NCI-H1436 treated with DMSO at 0.1 percent for 48 hours (cell line): ENCODE measurements at places on chromosomes 1 and 21.

DNA sequence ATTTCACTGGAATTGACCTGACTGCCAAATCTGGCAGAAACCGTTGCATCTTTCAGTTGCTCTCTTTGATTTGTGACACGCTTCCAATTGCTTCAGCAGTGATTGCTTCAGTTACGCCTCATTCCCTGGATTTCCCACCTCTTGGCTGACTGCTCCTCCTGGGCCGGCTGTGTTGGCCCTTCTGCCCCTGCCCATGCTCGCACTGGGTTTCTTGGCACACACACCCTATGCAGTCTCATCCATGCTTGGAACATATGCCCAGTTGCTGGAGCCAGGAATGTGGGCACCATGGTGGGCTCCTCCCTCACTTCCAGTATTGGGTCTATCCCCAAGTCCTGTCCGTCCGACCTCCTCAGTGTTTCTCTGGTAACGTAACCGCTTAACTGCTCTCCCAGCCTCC lies 2.2 kb upstream of the ZBTB21 start:
- no peak for DNase-seq

- DNase-seq = no peak
These were observed 18.7 kb downstream of the MIER1 start for GRCh38 chr1:66943361-66943969.

- DNase-seq = no peak
These were observed 198.8 kb upstream of the C8B start for GRCh38 chr1:57164584-57164983.

GRCh38 chr1:211886551-211886950 lies 56.0 kb upstream of the LPGAT1 start:
- DNase-seq = no peak

DNA sequence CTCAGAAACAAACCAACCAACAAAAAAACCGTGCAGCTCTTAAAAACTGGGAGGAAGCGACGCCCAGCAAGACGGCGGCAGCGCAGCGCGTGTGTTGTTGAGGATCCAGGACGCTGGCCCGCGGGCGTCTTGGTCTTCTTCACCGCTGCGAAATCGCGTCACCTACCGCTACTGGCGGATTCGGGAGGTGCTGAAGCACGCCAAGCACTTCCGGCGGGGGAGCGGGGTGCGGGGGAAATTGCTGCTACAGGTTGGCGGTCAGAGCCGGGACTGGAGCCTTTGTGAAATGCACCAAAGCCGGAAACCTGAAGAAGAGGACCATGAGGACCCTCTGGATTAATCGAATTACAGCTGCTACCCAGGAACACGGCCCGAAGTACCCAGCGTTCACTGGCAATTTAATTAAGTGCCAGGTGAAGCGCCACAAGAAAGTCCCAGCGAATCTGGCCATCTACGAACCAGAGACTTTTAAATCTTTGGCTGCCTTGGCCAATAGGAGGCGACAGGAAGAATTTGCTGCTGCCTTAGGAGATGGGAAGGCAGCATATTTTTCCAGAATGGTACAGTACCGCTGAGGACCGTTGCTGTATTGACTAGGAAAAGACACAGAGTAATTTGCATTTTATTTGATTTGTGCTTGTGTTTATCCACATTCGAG lies 11.9 kb upstream of the RIPPLY3 start:
- DNase-seq = no peak

DNA sequence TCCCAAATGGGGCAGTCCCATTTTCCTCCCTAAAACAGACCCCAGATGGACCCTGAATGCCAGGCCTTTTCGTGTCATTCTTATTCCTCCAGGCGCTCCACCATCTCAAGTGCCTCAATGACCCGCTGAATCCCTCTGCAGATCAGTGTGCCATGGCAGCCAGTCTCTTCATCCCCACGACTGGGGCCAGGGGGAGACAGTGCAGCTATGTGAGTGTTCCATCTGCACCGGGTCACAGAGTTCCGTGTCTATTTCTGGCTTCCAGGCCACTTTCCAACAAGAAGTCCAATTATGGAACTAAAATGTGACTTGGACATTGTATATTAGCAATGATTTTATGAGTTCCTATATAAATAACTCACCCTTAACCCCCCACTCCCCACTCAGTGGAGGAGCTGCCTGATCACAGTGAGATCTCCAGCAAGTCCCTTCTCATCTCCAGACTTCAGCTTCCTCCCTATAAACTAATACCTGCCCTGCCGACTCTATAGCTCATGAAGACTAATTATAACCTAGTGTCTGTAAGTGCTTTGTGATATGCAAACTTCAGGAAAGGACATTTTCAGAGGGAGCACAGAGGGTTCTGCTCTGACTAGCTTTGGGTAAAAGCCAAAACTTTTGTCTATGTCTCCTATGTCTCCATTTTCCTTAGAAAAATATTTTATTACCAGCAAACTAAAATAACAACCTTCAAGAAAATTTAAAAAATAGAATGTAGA lies 56.3 kb upstream of the NFASC start:
- no peak for DNase-seq

- no peak for DNase-seq
These were observed 197.7 kb upstream of the POU3F1 start for GRCh38 chr1:38244218-38244845.

DNA sequence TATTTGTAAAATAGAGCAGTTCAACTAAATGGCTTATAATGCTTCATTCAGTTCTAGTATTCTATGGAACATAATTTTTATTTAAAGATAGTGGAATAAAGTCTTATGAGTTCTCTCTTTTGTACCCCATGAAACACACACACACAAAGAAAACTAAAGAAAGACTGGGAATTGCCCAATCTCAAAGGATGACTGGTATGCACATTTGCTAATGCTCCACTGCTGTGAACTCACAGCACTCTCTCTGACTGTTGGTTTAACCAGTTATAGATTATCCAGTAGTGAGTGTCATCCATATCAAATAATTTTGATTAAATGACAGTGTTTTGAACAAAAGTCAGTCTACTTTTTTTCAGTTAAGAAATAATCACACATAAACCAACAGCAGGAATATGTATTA lies 1082.4 kb upstream of the B3GALT2 start:
- no peak for DNase-seq

- DNase-seq = no peak
These were observed 344.2 kb upstream of the KAZN start for GRCh38 chr1:14254251-14254650.

GRCh38 chr1:158290321-158290844 lies 660 bp downstream of the CD1C start:
- DNase-seq = no peak

GRCh38 chr1:16628361-16629111 lies 15.2 kb upstream of the NBPF1 start:
- no peak for DNase-seq

- no peak for DNase-seq
These were observed 28.9 kb downstream of the LEPR start for GRCh38 chr1:65449214-65449823.

- no peak for DNase-seq
These were observed 15.6 kb upstream of the CHIA start for GRCh38 chr1:111275079-111275478.

DNA sequence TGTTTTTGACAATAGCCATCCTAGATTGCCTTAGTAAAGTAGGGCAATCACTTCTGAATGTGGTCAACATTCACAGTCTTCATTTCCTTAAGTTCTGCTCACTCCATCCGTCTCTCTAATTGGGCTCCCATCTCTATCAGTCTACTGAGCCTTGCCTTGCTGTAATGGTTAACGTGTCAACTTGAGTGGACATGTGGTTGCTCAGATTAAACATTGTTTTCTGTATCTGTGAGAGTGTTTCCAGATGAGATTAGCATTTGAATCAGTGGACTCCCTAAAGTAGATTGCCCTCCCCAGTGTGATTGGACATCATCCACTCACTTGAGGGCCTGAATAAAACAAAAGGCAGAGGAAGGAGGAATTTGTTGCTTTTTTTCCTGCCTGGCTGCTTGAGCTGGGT lies 26.4 kb downstream of the C1orf216 start:
- no peak for DNase-seq

DNA sequence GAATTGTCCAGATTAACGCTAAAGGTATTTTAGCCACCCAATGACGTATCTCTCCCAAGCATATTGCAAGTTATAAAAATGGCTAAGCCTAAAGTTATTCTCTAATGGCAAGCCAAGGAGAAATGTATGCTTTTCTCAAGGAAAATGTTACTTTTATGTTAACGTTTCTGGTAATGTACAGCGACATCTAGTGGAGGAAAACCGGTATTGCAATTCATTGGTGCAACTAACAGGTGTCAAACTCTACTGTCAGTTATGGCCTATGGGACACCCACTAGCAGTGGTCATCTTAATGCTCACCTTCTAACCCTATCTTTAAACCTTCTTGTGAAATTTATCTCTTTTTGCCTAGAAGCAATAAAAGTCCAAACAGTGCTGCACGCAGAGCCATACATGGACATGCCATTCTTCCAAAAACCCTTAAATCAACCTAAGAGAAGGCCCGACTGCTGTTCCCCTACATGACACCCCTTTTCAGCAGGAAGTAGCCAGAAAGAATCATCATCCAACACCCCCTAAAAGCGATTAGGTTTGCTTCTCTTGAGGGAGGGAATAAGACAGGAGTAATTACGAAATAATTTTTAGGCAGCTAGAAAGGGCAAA lies 68.7 kb upstream of the LRIF1 start:
- DNase-seq = no peak

DNA sequence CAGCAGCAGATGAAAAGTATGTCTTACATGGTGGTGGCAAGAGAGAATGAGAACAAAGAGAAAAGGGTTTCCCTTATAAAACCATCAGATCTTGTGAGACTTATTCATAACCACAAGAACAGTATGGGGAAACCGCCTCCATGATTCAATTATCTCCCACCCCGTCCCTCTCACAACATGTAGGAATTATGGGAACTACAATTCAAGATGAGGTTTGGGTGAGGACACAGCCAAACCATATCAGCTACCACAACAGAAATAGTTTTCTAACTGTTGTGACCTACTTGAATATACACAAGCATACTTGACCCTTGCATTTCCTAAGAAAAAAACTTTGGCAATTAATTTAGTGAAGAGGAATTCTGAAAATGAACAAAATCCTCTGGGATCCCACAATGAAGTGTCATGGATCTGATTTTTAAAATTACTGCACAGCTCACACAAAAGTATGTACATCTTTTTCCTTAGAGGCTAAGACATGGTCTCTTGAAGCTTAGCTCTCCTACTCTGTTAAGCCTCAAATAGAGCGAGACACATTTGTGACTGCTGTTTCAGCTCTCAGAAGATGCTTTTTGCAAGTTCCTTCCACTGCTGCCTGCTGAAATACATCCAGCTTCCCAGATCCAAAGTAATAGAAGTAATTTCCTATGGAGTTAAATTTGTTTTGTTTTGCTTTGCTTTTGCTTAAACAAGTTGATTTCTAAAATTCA lies 265.8 kb downstream of the DPYD start:
- no peak for DNase-seq

GRCh38 chr1:200729863-200730262 lies 8.8 kb upstream of the CAMSAP2 start:
- no peak for DNase-seq

- DNase-seq = no peak
These were observed 4.8 kb downstream of the S100A16 start for GRCh38 chr1:153608089-153608682.

DNA sequence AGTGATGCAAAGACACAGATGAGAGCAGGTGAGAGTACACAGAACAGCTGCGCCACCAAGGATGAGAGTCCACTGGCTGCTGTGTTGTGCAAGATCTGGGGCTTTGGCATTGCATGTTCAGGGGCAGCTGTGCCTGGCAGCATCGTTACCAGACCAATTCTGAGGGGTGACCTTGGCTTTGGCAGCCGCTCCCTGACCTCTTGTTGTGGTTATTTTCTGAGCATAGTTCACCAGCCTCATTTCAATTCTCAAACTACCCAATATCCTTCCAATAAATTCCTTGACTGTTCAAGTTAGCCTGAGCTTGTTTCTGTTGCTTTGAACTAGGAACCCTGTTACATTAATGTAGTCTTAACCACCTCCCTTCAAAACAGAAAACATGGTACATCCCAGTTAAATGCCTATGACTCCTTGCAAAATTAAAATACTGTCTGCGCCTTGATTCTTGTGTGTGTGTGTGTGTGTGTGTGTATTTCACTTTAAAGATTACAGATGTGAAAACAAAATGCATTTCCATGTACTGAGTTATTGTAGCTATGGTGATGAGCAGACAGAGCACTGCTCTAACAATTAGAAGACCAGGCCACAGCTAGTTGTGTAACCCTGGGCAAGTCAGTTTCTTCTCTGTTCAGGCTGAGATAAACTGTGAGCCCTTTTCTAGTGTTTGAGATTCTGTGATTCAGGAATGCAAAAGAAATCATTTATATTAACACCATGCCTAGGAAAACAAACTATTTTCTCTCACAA lies 106.3 kb upstream of the GUCA2B start:
- DNase-seq = no peak

- DNase-seq = no peak
These were observed 27.2 kb upstream of the KLF18 start for GRCh38 chr1:44168520-44169098.

GRCh38 chr1:167052389-167052788 lies 37.8 kb downstream of the GPA33 start:
- no peak for DNase-seq

DNA sequence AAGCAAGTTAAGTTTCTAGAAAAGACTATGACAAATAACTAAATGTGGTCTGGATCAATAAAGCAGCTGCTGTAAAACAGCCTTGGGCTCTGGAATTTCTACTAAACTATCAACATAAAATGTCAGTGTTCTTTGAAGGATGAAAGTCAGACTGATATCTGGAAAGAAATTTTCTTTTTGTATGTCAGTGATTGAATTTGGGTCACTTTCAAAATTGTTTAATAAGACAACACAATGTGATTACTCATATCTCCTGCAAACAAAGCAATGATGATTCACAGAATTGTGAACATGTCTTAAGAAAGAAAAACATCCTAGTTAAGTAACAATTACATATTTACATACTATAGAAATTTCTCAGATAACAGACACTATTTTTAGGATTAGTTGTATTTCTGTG lies 826.4 kb downstream of the PLA2G4A start:
- DNase-seq = no peak

- DNase-seq = no peak
These were observed 17.7 kb upstream of the PTPRC start for GRCh38 chr1:198620951-198621824.

DNA sequence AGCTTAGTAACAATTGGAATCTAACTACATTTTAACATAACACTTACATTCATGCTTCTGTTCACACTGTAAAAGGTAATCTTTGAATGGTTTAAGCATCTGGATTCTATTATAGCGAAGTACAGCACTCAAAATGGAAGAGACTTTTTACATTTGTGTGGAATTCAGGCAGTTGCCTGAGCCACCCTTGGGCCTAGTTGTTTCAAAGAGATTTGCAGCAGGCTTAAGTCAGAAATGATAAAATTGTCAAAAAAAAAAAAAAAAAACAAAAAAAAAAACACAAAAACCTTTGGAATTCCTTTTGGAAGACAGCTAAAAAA lies 199.9 kb downstream of the LYPLAL1 start:
- no peak for DNase-seq

DNA sequence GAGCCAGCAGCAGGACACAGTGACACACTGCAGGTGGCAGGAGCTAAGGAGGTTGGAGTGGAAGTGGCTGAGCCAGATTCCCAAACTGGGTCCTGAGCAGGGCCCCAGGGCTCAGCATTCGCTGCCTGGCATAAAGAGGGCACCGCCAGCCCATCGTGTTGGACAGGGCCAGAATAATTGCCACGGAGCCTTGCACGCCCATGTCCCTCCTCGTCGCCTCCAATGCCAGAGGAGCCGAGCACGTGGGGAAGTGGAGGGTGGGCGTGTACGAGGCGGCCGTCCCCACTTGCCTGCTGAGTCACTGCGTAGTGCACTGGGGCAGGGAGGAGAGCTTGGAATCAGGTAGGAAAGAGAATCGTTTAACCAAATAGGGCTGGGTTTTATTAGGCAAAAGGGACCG lies 26.1 kb upstream of the LRRC47 start:
- DNase-seq = no peak

GRCh38 chr1:34682452-34683223 lies 72.2 kb upstream of the GJB5 start:
- no peak for DNase-seq
